Activated naive CD8-positive, alpha-beta T cell treated with anti-CD3 and anti-CD28 coated beads, Interleukin-2, amount 10 ng/mL, durations not matched to agents 7 days and 5 days (primary cell): ENCODE measurements at places on chromosomes 11 and 22. TPM values are rescaled to one million over a fixed set of nuclear protein-coding genes. Genes with fewer than 3 reads are reported as not detected.

GRCh38 chr22:31284281-31285155 is 7.8 kb downstream of the PIK3IP1 start:
- no peak for DNase-seq

GRCh38 chr11:27857014-27857413 is 156.8 kb upstream of the BDNF start:
- no peak for DNase-seq

DNA sequence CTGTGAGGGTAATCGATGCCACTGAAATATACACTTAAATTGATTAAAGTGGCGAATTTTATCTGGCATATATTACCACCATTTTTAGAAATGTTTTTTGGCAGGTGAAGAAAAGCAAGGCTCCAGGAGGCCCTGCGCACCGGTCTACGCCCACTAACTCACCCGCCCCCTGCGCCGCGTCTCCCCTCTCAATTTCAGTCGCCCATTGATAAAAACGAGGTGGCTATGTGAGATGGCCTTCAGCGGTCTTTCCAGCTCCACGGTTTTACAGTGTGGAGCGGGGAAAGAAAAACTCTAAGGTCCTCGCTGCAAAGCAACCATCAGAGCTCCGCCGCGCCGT is 602 bp upstream of the AQP11 start:
- DNase-seq: no peak

GRCh38 chr11:12088047-12088481 is 22.3 kb upstream of the MICAL2 start:
- DNase-seq: no peak

DNA sequence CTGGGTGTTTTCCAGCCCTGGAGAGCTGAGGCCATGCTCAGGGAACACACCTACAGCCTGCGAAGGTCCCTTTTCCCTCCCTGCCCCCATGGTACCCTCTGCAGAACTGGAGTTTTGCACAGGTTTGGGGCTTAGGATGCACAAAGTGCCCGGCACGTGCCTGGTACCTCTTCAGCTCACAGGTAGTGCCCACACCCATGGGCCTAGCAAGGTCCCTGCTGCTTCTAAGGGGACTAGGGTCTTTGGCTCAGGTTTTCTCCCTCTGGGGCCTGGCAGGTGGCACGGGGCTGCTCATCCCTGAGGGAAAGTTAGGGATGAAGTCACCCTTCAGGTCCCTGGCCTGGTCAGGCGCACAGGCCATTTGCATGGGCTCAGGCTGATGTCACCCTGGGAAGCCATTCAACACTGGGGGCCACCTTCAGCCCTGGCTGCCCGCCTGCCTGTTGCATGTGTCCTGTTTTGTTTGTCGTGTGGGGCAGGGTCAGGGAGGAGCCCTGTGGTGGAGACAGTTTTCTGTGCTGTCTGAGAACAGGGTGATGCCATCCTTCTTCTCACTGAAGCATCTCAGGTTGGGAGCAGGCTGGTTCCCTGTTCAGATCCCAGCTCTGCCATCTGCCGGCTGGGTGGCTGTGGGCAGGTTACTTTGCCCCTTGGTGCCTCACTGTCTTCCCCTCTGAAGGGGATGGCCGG is 68.3 kb upstream of the CRYBB3 start:
- DNase-seq: no peak

- peak; percentile 78 for DNase-seq
Observed at GRCh38 chr22:31292236-31292989, at the start of gene PIK3IP1. Gene PIK3IP1, minus strand, starts transcription at chr22:31292488. Its CDS starts 144 bp downstream, at chr22:31292344.

DNA sequence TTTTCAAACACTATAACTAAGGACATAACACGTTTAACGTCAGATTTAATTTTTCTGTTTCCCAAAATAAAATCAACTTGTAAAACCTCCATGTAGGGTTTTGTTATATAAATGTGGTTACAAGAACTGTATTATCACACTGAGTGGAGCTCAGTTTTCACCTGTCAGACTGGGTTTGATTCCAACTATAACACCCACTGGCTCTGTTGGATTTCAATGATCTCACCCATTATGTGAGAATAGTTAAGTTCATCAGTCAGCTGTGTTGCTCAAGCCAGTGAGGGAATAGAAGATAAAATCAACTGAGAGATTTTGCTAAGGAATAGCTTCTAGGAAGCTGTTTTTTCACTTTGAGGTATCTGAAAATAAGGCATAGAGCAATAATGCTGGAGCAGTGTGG is 5.1 kb upstream of the OR52R1 start:
- no peak for DNase-seq

DNA sequence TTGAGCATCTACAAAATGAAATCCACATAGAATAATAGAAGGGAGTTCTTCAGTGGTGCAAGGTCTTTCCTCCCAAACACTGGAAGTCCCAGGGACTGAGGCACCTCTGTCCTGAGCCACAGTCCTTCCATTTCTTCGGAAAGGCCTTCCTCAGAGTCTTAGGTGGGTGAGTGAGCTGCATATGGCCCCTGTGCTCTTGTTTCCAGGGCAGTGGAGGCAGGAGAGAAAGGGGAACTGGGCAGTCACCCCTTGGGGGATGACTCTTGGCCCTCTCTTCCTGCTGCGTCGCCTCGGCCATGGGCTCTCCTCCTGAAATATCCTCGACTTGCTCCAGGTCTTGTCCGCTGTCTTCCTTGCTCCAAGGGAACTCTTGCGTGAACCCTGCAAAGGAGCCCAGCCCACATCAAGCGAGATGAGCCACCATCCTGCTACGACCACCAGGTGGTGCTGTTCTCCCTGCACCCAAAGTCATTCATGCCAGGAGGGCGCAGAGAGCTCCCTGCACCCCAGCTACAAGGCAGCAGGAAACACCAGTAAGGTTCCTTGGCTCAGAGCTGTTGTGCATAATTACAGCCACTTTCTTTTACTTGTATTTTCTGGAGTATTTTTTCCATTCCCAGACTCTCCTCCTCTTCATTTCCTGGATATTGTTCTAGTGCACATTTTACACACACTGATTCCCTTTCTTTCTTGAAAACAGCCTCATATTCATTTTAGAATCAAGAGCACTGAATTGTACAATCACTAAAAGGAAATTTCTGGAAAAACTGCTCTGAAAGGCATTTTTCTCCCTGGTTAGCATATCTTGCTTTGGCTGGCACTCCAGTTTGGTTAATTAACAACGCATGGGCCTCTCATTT is 397.8 kb downstream of the OPCML start:
- peak; percentile 52 for DNase-seq

DNA sequence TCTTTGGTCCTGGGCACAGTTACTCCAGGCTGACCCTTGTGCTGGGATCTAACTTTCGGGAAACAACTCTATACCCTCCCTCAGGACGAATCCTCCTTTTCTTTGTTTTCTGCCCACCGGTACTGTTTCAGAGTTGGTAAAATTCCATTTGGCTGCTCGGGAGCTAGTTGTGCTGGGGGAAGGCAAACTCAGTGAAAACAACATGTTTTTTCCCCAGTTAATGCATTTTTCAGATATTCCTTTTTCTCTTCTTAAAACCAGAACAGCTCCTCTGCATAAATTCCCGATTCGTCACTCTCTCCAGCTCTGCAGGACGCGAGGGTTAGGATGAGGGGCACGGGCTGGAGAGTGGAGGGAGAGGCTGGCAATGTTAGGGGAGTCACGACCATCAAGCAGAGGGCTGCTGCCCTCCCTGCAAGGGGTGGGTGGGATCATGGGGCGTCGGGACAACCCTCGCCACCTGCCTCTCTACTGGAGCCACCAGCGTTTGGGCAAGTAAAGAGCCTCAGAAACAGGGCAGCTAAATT is 31.3 kb downstream of the LRRC10B start:
- DNase-seq: no peak

DNA sequence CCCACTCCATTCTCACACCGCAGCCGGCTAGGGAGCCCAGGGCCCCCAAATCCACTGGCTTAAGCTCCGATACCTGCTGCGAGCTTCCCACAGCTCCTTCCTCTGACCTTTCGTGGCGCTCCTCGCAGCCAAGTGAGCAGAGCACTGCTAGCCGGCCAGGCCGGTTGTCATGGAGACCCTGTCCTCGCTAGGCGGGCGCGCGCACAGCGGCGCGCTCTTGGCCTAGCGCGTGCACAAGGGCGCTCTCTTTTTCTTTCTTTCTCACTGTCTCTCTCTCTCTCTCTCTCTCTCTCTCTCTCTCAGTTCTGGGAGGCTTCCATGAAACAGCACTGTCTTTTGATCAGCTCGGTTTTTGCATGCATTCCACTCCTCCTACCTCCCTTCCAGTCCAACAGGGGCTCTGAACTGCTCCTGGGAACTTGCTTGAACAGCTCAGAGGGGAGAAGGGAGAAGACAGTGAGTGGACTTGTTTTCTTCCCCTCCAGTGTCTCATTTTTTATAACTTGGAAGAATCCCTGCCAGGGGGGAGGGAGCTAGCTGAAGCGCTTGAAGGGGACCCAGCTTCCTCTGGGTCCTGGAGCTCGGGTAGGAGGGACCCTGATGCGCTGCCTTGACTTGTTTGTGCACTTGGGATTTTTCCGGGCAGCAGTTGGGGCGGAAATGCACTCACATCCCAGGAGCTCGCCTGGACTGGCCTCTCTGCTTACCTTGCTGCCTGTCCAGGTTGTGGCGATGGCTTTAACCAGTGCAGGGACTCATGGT is 100.3 kb upstream of the AKIP1 start:
- DNase-seq: peak; percentile 52

DNA sequence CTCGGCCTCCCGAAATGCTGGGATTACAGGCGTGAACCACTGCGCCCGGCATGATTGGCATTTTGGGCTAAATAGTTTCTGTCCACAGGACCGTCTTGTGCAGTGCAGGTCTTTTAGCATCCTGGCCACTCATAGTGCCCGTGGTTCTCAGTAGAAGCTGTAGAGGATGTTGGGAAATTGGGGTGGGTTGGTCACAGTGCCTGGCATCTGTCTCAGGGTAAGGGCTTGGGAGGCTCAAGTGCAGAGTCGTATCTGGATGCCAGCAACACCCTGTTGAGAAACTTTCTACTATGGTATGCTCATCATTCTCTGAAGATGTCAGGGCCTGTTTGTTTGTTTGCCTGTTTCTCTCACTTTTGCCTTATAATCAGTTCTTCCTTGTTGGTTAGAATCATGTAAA is 21.9 kb downstream of the UBE2L3 start:
- no peak for DNase-seq

Gene TREH
- not detected for total RNA-seq

Gene KDM4E
- total RNA-seq: not detected

Gene FAM111B
- total RNA-seq: 43.8 TPM

Gene ZNF70
- total RNA-seq: 3.8 TPM

Gene DEFB131B
- not detected for total RNA-seq
